Uterus (tissue), 4 donors: ENCODE measurements at places on chromosomes 1 and 21.

GRCh38 chr21:34552360-34553098 is 40.5 kb upstream of the KCNE1 start:
- no peak for DNase-seq

GRCh38 chr1:35448344-35448801 is 108.8 kb downstream of the KIAA0319L start:
- DNase-seq = no peak

DNA sequence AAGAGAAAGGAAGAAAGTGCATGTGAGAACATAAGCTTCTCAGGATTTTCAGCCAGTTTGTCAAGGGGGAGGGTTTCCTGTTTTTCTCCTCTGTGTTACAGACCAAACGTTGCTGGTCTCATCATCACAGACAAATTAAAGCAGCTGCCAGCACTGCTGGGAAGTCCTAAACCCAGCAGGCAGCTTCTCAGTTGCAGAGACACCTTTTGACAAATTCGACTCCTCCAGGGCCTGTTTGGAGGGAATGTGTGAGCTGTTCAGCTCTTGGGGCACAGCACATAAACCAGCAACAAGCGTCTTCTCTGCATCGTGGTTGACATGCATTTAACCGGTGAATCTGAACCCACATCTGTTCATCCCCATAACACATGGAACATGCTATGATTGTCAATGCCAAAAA is 454.6 kb upstream of the RUNX1 start:
- no peak for DNase-seq

DNA sequence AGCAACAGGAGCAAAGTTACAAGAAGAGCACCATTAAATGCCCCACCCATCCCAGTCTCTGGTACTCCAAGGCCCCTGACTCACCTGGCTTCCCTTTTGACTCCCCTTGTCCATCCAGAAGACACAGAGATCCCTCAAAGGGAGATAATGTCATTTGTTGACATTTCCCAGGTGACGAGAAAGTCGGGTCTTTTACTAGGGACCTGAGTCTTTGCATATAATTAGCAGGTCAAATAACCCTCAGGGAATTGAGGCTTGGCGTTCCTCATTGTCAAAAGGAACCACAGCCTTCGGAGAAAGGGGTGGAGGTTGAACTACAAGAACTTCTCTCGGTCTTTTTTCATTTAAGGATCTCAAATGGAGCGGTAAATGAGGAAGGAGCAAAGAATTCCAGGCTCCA is 133.2 kb downstream of the PROX1 start:
- no peak for DNase-seq
